Gastroesophageal sphincter (tissue), 4 donors: ENCODE measurements at places on chromosomes 13 and 19. TPM values are rescaled to one million over a fixed set of nuclear protein-coding genes. Genes with fewer than 3 reads are reported as not detected.
A peak's percentile ranks its signal among the peaks of the same experiment; 100 is the strongest.

Gene ZNF317
- total RNA-seq: 20.8 TPM

Gene NR2F6
- total RNA-seq: 71.9 TPM

Gene FAM83E
- total RNA-seq: not detected

Gene ERCC1
- 61.4 TPM for total RNA-seq

DNA sequence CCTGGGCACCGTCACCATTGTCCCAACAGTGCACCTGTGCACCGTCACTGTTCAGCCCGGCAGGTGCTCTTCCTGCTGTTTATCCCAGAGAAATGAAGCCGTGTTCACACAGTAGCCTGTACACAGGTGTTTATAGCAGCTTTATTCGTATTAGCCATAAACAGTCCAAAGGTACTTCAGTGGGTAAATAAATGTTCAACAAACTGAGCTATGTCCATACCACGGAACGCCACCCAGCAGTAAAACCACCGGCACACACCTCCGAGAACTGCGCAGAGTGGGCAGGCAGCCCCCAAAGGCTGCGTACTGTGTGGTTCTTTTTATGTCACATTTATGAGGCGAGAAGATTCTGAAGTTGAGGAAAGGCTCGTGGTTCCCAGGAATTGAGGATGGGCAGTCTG lies 44.9 kb upstream of the DCUN1D2 start:
- ATAC-seq: no peak

DNA sequence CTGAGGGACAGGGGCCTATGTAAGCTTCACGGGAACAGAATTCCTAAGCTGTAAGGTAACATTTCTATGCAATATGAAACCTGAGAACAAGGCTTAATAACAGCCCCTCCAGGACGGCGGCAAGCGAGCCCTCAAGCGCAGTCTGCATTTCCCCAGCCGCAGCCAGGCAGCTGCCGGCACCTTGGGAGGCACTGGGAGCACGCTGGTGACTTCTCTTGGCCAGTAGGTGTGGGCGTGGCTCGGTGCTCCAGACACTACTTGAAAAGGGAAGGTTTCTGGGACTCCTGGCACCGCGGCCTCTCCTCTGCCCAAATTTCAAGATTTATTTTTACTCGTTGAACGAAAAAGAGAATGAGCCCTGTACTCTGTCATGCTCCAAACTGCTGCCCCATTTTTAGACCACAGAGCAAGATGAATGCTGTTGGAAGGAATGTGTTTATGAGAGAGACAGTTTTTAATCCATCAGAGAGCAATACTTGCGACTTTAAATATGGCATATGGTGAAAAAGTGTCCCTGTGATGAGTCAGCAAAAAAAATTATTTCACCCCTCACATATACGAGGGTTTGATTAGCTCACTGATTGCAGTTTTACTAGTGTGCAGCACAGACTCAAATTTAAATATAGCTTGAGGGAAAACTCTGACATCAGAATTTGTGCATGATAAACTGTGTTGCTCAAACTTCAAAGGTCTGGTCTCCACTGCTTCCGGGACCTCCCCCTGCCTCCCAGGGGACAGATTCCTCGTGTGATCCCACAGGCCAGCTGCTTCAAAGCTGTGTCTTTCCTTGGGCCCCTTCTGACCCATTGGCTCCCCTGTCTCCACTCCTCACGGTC lies 81.2 kb downstream of the COL4A2 start:
- ATAC-seq: peak; percentile 81

DNA sequence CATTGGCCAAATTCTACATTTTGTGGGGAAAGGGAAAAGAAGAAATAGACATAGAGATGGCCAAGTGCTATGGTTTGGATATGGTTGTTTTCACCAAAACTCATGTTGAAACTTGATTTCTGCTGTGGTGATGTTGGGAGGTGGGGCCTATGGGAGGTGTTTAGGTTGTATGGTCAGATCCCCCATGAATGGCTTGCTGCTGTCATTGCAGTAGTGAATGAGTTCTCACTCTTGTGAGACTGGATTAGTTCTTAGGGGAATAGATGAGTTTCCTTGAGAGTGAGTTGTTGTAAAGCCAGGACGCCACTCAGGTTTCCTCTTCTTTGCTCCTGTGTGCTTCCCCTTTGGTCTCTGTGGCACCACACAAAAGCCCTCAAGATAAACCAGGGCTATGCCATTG lies 242.6 kb upstream of the RFC3 start:
- no peak for ATAC-seq

DNA sequence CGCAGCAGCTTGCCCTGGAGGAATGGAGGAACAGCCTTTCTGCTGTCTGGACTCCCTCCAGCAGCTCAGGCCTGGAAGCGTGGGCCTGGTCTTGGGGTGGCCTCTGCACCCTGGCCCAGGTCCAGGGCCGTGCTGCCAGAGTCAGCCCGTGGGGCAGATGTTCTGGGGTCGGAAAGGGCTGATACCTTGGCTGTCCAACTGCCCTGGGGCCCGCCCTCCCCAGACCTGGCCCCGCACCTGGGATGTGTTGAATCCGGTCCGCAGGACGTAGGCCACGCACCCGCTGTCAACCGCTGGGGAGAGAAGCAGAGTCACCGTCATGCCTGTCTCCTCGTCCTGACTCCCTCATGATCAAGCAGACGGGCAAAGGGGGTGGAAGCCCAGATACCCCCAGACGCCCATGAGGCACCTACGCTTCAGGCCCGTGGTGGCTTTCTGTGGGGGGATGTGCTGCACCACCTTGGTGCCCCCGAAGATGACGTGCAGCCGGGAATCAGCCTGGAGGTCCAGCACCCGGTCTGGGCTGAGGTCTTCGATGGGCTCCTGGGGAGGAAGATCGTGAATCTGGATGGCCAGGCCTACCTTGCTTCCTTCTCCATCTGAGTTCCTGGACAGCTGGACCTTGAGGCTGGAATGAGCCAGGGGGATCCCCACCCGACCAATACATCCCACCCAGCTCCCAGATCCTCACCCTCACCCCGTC lies 7.7 kb downstream of the ATP13A1 start:
- no peak for ATAC-seq

DNA sequence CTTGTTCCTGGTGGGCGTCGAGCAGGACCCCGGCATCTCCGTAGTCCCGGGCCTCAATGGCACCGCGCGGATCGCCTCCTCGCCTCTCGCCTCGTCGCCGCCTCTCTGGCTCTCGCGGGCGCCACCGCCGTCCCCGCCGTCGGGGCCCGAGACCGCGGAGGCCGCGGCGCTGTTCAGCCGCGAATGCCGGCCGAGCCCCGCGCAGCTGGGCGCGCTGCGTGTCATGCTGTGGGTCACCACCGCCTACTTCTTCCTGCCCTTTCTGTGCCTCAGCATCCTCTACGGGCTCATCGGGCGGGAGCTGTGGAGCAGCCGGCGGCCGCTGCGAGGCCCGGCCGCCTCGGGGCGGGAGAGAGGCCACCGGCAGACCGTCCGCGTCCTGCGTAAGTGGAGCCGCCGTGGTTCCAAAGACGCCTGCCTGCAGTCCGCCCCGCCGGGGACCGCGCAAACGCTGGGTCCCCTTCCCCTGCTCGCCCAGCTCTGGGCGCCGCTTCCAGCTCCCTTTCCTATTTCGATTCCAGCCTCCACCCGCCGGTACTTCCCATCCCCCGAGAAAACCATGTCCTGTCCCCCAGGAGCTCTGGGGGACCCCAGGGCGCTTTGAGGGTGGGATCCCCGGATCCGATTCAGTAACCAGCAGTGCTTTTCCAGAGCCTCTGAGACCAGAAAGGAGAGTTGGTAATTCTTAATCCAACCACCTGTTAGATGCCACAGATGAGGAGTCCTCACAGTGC lies 885 bp downstream of the MLNR start:
- peak; percentile 14 for ATAC-seq

DNA sequence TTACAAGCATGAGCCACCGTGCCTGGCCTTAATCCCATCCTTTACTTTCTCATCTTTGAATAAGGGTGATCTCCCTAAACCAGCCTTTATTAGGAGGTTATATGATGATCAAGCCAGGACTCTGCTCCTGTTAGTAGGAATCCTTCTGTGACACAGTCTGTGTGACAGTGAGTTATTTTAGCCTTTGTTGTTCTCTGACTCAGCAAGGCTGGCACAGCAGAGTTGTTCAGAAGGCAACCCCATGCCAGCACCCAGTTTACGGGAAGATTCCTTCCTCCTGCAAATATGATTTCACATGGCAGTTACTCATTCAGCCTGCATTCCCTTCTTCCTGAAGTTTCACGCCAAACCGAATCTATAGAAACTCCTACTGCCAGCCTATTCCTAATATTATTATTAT lies 10.5 kb upstream of the MIER2 start:
- no peak for ATAC-seq

- ATAC-seq: no peak
These were observed 89.5 kb downstream of the ZNF100 start for GRCh38 chr19:21677696-21678418.

DNA sequence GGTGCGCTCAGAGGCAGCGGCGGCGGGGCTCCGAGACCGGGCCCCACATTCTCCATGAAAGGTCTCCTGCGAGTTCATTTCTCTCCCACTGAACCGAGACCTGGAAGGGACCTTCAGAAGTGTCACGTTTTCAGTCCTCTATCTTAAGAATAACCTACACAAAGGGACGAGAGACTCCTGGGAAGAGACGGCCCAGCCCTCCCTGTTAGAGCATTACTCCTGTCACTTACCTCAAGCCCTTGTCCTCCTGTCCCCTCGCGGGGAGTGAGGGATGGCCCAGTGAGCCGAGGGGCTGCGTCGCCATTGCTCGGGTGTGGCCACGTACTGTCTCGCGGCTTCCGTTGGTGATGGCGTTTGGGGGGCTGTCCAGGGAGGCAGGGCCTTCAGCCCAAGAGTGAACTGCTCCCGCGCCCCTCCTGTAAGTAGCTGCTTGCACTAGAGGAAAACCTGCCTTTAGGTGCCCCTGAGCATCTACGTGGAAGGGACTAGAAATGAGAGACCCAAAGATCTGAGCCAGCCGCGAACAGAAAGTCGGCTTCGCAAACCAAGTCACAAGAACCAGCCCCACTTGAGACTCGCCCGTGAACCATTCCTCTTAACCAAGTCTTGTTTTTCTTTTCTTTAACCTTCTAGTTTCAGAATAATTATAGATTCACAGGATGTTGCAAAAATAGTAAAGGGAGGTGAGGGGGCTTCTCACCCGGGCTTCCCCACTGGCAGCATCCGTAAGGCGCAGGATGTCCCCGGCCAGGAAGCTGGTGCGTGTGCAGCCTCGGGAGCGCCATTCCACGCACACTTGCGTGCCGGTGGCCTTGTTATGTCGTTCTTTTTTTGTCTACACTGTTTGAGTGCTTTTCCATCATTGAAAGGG lies 21.1 kb upstream of the NDUFS7 start:
- no peak for ATAC-seq

DNA sequence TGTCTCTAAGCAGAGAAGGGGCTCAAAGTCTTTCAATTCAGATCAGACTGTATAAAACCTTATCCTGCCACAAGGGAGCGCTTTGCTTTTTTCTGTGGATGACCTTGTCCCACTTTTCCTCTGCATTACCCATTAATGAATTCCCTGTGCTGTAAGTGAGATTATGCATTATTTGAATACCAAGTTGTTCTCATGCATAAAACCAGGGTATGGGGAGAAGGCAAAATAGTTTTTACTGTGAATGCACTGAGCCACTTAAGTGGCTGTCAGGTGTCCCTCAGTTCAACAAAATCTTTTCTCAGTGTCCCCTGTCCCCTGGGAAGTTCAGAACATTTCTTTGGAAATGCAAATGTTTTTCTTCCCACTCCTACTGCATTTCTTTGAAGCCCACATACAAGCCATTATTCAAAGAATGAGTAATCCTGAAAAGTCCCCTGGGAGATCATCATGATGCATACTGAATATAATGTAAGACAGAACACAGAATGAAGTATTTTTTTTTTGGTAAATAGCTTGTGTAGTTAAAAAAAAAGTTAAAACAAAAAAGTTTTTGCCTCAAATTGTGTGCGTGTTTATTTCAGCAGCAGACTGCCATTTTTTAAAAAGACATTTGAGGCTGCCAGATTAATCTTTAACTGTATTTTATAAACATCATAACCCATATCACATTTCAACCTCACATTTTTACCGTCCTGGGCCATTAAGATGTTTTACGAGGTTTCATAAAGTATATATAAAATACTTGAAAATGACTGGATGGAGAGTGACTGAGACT lies 506.7 kb upstream of the PCDH9 start:
- ATAC-seq: no peak

GRCh38 chr19:2552859-2553258 lies 76.9 kb downstream of the GADD45B start:
- no peak for ATAC-seq

DNA sequence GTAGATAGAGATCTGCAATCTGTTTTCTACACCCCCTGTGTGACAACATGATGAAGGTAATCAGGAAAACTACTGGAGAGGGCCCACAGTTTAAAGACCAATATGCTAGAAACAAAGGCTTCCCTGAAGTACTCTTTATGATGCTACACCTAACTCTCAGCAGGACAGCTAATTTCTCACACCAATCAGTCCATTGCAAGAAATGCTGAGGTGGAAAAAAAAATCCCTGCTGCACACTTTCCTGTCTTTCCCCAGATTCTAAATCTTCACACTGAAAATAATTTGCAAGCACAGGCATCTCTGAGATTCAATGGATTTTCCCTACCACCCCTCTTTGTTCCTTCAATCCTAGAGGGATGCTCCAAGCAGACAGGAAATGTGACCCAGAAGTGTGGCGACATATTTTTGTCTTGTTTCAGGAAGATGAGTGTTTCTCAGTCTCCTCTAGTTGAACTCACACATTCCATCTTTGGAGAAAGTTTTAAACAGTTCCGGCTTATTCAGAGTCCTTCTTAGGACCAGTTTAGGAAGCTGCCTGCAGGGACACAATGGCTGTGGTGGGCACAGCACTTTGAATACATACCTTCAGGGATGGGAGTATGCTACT lies 671.6 kb downstream of the DIAPH3 start:
- ATAC-seq: no peak
